ENCODE measurements at places on chromosomes 1 and 21.

DNA sequence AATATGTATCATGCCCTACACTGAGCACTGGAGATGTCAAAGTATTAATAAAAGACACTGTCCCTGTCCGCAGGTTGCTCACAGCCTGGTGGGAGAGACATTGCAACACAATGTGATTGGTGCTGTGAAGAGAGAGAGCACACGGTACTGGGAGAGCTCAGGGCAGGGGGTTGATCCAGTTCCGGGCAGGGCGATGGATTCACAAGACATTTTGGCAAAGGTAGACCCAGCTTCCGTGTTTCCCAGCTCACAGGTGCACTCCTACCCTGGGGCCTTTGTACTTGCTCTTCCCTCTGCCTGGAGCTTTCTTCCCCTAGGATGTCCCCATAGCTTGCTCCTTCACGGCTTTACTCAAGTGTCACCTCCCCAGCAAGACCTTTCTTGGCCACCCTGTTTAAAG, 1.4 kb downstream of the PLA2G5 start:
- no peak for DNase-seq

GRCh38 chr21:45294509-45295291, 7.0 kb upstream of the POFUT2 start:
- DNase-seq, result no peak

GRCh38 chr1:92817986-92818764, 13.7 kb upstream of the RPL5 start:
- DNase-seq, result peak; percentile 29

DNA sequence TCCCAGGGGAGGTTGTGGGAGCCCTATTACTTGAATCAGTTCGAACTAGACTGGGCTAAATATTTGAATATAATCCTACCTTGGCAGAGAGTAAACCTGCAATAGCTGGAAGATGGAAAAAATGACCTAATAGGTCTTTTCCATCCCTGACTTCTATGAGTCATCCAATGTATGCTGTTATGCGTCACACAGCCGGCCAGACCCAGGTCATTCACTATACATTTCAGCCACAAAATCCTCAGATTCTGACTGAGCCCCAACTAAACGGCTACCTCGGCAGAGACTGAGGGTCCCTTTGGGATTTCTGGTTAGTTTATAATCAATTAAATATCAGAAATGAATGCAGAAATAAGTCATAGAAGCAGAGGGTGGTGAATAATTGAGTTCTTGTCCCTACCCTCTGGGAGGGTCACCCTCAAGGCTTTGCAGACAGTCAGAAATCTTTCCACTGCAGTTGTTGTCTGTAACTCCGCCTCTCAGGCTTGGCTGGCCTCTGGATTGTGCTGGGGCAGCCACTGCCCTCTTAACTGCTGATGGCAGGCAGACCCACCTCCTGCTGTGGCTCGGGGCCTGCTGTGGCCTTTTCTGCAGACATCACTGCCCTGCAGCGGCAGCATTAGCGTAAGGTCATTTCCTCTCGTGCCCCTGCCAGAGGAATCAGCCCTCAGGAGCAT, 240.5 kb downstream of the TGFB2 start:
- DNase-seq, result no peak

DNA sequence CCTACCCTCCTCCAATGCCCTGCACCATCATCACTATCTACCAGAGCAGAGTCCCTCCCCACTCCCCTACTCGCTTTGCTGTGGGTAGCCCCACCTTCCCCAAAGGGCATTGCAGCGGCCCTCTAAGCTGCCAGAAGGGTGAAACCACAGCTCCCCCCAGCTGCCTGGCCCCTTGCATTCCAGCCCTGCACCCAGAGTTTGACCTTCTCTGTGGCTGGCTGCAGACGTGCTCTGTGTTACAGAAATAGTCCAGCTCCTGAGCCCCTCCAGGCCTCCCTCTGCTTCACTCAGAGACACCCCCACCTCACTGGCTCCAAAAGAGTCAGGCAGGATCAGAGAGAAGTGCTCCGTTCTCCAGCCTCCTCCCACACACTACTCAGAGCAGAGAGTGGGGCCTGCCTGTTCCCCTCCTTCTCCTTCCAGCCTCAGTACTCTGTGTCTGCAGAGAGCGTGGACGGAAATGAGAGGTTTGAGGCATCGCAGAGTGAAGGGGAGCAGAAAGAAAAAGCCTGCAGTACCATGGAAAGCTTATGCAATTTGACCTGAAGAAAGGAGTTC, 63.2 kb downstream of the PLEKHA6 start:
- no peak for DNase-seq

GRCh38 chr1:47828978-47829377, 168.2 kb downstream of the TRABD2B start:
- DNase-seq, result no peak

GRCh38 chr1:116826818-116827606, 72.8 kb downstream of the CD2 start:
- DNase-seq, result peak; percentile 21

DNA sequence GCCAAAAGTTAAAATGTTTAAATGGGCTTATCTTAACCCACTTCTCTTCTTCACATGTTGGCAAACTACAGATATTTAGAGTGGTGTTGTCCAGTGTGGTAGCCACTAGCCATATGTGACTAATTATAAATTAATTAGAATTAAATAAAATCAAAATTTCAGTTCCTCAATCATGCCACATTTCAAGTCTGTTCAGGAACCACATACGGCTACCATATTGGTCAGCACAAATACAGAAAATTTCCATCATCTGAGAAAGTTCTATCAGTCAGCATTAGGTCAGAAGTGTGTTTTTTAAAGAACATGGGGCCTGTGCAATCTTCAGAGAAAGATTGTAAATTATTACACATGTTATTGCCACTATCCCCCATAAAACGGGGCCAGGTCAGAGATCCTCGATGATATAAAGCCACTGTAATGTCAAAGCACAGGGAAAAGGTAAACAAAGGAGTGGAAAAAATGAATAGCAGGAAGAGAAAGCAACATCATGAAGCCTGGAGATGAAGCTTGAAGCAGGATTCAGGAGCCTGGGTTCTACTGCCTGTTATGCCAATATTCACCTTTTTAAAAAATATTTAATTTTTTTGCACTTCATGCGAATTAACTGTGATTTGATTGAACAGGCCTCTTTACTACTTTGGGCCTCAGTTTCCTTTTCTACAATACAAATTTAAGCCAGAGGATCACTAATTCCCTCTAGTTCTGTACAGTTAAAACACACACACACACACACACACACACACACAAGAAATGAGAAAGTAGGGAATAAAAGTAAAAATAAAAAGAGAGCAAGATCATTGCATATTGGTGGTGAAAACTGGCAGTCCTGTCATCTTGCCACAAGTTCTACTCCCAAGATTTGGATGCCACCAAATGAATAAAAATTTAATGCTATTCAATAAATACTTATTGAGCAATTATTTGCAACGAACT, 2.3 kb downstream of the RSBN1 start:
- DNase-seq, result no peak

DNA sequence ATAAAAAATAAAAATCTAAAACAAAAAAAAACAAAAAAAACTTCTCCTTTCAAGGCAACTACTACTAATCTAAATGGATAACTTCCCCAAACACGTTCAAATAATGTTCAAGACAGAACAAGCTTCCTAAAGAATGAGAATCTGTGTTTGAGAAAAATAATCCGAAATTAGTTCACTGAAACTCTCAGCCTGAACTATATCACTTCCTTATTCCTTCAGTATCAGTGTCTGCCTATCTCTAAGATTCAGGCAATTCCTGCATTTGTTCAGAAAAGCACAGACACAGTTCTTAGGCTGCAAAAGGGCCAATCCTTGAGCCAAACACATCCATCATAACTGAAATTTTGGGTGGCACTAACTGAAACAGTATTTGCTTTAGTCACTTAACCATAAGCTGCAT, 22.4 kb downstream of the DSTYK start:
- no peak for DNase-seq

GRCh38 chr1:212597487-212597886, 11.1 kb upstream of the ATF3 start:
- no peak for DNase-seq

All from T-helper 1 cell (primary cell).